ENCODE measurements at places on chromosomes 6 and 20. TPM values are rescaled to one million over a fixed set of nuclear protein-coding genes. Genes with fewer than 3 reads are reported as not detected.

- DNase-seq: no peak
Observed at GRCh38 chr20:8408587-8409307, 276.7 kb downstream of the PLCB1 start.

ETV7 gene
- polyA plus RNA-seq: not detected

DNA sequence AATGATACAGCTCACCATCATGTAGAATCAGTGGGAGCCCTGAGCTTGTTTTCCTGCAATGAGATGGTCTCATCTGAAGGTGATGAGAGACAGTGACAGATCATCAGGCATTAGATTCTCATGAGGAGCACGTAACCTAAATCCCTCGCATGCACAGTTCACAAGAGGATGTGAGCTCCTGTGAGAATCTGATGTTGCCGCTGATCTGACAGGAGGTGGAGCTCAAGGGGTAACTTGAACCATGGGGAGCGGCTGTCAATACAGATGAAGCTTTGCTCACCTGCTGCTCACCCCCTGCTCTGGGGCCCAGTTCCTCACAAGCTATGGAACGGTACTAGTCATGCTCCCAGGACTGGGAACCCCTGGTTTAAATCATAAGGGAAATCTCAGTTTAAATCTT, 89.2 kb downstream of the THBS2 start:
- DNase-seq: no peak

ERVFRD-1 gene
- polyA plus RNA-seq: 0.25 TPM

PRDM1 gene
- polyA plus RNA-seq: 2.8 TPM

- DNase-seq: no peak
Observed at GRCh38 chr20:16125816-16126215, 447.4 kb downstream of the KIF16B start.

DNA sequence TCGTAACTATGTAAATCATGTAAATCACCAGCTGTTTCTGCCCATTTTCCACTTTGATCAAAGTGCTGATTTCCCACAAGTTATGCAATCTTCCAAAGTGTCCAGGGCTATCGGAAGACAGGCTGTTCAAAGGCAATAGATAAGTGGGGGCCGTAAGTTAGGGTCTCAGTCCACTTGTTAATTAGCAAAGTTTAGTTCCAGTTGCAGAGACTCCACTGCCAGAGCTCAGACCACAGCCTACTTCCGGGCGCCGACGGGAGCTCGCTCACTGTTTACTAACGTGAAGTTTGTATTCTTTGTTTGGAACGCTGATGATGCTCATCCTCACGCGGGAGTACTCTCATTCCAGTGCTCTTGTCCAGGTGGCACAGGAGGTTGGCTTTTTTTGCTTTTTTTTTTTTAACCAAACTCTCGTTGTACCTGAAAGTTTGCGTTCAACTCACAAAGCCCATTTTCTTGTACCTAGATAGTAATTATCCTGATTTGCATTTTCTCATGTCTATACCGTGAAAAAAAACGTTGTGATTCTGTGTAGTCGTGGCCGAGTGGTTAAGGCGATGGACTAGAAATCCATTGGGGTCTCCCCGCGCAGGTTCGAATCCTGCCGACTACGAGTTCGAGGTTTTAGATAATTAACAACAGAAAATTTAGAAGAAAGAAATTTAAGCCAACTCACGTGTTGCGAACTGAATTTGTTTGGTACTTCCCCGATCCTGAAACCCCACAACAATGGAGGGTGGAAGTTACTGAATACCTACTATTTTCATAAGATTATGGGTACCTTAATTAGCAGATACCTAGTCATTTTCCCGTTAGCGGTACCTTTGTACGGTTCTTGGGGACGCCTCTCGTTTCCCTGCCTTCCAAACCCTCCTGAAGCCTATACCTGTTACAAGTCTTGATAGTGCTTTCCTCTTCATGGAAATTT, 29.9 kb upstream of the ZNF184 start:
- DNase-seq: no peak

DNA sequence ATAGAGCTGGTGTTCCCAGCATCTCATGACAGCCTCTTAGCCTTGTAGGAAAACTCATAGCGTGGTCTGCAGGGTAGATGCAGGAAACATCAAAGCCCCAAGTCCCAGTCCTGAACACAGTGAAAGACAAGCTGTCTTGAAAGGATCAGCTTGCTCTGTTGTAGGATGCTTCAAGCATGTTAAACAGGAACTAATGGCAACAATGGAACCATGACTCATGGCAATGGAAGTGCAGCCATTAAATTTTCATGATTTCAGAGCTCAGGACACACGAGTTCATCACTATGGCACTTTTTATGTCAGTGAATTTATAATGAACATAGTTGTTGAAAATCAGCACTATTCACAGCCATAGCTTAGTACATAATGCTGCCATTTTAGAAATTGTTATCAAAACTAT, 367.7 kb downstream of the KIF16B start:
- DNase-seq: no peak

DNA sequence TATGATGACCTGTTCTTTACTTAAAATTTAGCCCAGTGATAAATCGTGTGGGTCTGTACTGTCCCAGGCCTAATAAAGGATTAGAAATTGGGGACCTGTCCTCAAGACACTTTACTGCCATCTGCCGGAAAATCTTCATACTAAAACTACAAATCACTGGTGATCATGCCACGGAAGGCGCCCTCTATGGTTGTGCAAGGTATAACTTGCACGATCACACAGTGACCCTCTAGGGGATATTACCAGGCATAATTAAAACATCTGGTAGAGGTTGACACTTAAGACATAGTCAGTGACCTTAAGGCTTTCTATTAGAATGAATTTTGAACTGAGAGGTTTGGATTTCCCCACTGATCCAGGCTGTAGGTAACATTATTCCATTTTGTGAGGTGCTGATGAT, 172.6 kb downstream of the BMP2 start:
- peak; percentile 8 for DNase-seq

DNA sequence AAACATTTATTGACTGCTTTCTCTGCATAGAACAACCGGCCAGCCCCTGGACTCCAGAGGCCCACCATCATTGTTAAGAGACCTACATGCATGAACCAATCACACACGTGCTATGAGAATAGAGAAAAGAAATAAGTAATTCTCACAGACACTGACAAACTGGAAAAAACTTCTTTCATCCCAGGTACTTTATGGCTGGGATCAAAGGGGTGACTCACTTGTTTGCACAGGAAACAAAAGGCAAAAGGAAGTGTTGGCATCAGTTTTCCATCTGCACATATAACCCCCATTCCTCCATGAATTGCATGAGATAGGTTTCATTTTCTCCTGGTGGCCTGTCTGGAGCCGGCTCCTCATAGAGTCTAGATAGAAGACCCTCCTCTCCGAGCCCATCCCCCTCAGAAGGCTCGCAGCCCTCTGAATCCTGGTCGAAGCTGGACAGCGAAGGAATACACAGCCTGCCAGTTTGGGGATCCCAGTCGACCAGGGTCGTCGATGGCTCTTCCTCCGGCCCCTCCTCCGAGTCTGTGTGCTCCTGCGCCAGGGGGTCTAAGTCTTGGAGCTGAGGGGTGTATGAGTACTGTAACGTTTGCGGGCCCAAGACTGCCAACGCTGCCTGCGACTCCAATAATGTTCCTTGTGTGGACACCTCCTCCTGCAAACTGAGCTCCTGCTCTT, 43.3 kb downstream of the IL20RA start:
- DNase-seq: no peak

DNA sequence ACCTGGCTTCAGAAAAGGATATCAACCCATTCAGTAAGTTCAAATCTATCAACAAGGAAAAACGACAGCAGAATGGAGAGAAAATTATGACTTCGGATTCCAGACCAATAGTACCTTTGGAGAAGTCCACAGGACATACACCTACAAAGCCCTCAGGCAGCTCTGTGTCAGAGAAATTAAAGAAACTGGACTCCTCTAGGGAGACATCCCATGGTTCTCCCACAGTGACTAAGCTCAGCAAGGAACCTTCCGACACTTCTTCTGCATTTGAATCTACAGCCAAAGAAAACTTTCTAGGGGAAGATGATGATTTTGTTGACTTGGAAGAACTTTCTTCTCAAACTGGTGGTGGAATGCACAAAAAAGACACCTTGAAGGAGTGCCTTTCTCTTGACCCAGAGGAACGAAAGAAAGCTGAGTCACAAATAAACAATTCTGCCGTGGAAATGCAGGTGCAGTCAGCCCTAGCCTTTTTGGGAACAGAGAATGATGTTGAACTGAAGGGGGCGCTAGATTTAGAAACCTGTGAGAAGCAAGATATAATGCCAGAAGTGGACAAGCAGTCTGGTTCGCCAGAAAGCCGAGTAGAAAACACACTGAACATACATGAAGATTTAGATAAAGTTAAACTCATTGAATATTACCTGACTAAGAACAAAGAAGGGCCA, 67.4 kb upstream of the HINT3 start:
- no peak for DNase-seq

BMP7 gene
- 91.0 TPM for polyA plus RNA-seq

PPIL6 gene
- polyA plus RNA-seq: 18.1 TPM
